Endothelial cell (in vitro differentiated cells): ENCODE measurements at places on chromosomes 12 and 14. TPM values are rescaled to one million over a fixed set of nuclear protein-coding genes. Genes with fewer than 3 reads are reported as not detected.

The SLC38A6 gene
- 10.1 TPM for total RNA-seq

The SIX4 gene
- total RNA-seq = 6.3 TPM

The TBPL2 gene
- not detected for total RNA-seq

The TSPAN8 gene
- not detected for total RNA-seq

The ADAM20 gene
- total RNA-seq = 1.2 TPM

The FAM234B gene
- 36.3 TPM for total RNA-seq

The PPM1H gene
- total RNA-seq = 71.8 TPM

The EML5 gene
- total RNA-seq = 0.13 TPM

The TMCC3 gene
- 48.1 TPM for total RNA-seq

The TMEM30B gene
- 0.15 TPM for total RNA-seq

The CDCA3 gene
- 6.2 TPM for total RNA-seq

The KIAA0586 gene
- total RNA-seq = 18.3 TPM

The TEX22 gene
- total RNA-seq = 1.1 TPM

The TBX3 gene
- total RNA-seq = 0.41 TPM

The ASB2 gene
- total RNA-seq = not detected

The FOXN4 gene
- not detected for total RNA-seq

The SCNN1A gene
- 2.2 TPM for total RNA-seq

The NAV3 gene
- 20.3 TPM for total RNA-seq

The IL26 gene
- total RNA-seq = not detected

The CMA1 gene
- total RNA-seq = not detected
